AG04450 (cell line): ENCODE measurements at places on chromosomes 3 and 15. TPM values are rescaled to one million over a fixed set of nuclear protein-coding genes. Genes with fewer than 3 reads are reported as not detected.
A peak's percentile ranks its signal among the peaks of the same experiment; 100 is the strongest.

DNA sequence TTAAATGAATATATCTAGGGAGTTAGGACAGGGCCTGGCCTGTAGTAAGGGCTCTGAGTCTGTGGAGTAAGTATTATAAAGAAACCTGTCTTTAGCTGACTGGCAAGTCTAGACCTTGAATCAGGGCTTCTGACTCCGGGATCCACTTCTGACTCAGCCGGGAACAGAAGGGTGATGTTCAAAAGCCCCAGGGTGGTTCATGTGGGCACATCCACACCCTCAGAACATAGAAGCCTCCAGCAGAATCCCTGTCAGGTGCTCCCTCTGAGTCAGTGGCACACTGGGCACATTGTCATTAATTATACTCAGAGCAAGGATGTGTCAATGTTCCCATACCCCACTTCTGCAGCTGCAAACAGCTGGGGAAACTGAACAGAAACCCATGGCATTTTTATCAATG lies 26.7 kb upstream of the SNRK start:
- DNase-seq = no peak

GRCh38 chr3:161550491-161551195 lies 54.0 kb downstream of the OTOL1 start:
- DNase-seq = no peak

DNA sequence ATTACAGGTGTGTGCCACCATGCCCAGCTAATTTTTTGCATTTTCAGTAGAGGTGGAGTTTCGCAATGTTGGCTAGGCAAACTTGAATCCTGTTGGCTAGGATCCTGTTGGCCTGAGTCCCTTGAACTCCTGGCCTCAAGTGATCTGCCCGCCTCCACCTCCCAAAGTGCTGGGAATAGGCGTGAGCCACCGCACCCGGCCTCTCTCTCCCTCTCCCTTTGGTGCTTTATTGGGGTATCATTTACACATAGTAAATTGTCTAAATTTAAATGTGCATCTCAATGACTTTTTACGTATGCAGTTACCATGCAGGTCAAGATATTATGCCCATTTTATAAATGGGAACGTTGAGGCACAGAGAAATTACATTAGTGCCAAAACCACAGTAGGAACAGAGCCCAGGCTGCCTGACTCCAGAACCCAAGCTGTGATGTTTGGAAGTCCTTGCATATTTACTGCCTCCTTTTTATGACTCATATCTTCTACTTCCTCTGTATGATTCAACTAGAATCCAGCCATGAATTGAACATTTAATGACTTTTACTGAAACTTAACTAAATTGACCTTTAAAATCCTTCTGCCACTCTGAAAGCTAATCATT lies 34.0 kb upstream of the RPP14 start:
- DNase-seq = peak; percentile 71

ZKSCAN7 gene
- 5.7 and 8.3 TPM in 2 replicates for polyA plus RNA-seq
